Stimulated activated CD8-positive, alpha-beta memory T cell treated with anti-CD3 and anti-CD28 coated beads, Interleukin-2, amount 100 ng/mL, for 1 hour (primary cell): ENCODE measurements at places on chromosomes 7 and 10.

- no peak for DNase-seq
Observed at GRCh38 chr7:115707258-115708012, 323.1 kb downstream of the TFEC start.

- no peak for DNase-seq
Observed at GRCh38 chr7:68684996-68685395, 913.3 kb upstream of the AUTS2 start.

GRCh38 chr7:45703373-45703821 is 129.2 kb downstream of the ADCY1 start:
- DNase-seq: no peak

GRCh38 chr10:116470768-116471415 is 43.2 kb downstream of the PNLIPRP3 start:
- no peak for DNase-seq

- DNase-seq: no peak
Observed at GRCh38 chr10:97687785-97688781, 1.0 kb upstream of the AVPI1 start.
